Jurkat, Clone E6-1 (cell line): ENCODE measurements at places on chromosomes 6 and 20.

GRCh38 chr6:111347589-111347988 lies 135.4 kb downstream of the REV3L start:
- no peak for DNase-seq

GRCh38 chr6:34908194-34908593 lies 19.1 kb downstream of the ANKS1A start:
- DNase-seq = no peak

DNA sequence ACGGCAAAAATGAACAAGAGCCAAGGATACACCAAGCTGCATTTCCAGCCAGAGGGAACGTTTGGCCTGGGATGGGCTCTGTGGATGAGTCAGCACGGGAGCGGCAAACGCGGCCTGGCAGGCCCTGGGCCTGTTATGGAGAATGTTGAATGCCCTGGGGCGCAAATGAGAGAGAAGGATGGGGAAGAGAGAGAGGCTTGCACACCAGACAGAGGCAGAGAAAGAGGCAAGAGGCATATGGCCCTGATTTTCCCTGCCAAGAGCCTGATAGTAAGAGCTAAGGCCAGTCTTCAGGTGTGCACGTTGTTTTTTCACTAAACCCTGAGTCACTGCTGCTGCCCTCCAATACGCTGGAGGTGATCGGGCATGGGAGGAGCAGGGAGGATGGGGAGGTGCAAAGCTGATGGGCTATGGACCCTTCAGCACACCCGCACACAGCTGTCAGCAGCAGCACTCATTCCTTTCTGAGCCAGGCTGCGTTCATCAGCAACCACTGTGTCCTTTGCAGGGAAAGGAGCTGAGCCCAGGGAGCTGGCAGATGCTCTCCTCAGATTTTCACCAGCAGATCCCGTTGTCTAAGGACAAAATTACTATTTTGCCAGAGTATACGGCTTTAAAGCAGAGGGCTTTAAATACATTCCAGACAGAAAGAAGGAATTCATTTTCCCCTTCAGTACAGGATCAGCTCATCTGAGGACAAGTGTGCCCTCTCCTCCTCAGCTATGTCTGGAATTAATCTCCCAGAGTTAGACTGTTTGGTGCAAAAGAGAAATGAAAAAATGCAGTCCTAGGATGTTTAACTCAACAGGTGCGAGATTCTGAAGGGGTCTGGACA lies 61.7 kb upstream of the SLC22A23 start:
- no peak for DNase-seq

DNA sequence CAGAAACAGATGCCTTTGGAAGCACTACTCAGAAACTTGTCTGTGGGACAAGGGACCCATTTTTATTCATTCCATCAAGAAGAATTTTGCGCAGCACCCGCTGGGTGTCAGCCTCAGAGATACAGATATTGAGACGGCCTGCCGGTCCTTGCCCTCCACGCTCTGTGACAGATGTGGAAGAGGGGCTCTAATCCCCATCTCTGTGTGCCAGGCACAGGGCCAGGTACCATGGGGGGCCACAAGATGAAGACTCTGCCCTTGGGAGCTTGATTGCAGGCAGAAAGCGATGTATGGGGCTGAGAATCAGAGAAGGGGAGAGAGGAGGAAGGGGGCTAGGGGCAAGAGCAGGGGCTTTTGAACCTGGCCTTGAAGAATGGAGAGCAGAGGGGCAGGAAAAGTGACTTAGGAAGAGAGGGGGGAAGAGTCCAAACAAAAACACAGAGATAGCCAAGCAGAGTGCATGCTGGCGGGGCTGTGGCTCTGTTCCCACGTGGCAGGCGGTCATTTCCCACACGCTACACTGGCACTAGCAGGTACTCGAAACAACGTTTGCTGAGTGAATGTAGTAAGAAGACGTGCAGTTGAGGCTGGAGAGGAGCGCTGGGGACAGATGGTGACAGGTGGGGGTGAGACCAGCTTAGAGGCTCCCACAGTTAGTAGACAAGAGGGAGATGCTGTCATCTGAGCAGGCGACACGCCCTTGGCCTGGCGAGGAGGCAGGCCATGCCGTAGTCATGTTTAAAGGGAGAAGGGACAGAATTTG lies 170.3 kb upstream of the SNX9 start:
- no peak for DNase-seq

- DNase-seq = no peak
Observed at GRCh38 chr6:35590622-35591066, 77.9 kb upstream of the TULP1 start.

DNA sequence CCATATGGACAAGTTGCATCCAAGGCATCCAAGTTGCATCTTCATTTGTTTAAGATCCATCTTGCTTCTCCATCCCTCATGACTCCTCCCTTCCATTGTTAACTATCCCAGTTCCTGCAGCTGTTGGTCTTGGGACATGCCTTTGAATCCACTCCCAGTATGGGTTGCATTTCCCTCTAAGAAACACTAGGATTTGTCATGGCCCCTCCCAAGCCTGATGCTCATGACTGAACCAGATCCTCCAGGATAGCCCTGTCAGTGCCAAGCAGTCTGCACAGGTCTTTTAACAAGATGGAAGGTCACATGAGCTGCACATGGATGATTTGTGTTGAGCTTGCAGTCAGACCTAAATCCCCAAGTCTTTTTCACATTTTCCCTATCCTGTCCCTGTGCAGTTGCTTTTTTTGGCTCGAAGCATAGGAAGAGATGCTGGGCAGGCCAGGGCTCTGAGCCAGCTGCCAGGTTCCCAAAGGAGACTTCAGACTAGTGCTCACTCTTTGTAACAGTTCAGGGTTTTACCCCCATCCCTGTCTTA lies 4.2 kb downstream of the PPP2R5D start:
- DNase-seq = no peak

DNA sequence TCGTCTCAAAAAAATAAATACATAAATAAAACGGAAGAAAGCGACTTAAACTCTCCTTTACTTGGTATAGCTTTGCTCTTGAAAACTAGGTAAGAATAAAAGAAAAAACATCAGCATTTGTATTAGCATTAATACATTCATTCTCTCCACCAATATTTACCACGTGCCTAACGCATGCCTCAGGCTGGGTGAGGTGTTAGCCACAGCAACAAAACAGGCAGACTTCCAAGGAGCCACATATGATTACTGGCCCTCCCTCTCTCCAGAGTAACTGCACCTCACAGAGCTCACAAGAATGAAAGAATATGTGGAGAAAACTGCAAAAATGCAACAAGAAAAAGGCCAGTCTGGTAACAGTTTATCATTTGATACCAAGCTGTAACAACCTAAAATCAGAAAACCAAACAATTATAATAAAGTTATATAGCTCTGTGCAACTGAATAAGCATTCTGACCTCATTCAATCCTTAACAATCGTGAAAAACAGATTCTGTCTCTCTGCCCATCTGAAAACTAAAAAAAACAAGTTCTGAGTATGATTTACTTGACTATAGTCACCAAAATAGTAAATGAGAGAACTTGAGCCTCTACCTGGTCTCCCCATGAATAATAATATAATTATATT lies 5.2 kb downstream of the NAPB start:
- DNase-seq = no peak

- DNase-seq = no peak
Observed at GRCh38 chr6:35477551-35478179, 9.5 kb downstream of the RPL10A start.

- peak; percentile 23 for DNase-seq
Observed at GRCh38 chr20:5933802-5934436, 16.4 kb downstream of the TRMT6 start.

DNA sequence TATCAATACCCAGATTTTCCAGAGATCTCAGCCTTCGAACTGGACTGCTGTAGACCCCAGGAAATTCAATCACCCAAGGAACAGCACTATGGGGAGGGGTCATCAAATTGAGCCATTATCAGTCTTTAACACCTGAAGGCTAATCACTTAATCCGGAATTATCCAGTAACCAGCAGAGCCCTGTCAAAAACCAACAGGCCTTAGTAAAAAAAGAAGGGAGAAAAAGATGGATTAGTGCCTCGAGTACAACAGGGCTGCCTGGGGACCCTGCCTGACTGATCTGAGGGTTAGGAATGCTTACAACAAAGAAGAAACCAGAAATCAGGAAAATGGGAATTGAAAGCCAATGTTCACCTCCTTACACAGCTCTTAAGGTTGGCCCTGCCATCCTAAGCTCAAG lies 7.6 kb downstream of the RRAGD start:
- no peak for DNase-seq

- no peak for DNase-seq
Observed at GRCh38 chr6:107435798-107436197, 23.6 kb downstream of the PDSS2 start.

DNA sequence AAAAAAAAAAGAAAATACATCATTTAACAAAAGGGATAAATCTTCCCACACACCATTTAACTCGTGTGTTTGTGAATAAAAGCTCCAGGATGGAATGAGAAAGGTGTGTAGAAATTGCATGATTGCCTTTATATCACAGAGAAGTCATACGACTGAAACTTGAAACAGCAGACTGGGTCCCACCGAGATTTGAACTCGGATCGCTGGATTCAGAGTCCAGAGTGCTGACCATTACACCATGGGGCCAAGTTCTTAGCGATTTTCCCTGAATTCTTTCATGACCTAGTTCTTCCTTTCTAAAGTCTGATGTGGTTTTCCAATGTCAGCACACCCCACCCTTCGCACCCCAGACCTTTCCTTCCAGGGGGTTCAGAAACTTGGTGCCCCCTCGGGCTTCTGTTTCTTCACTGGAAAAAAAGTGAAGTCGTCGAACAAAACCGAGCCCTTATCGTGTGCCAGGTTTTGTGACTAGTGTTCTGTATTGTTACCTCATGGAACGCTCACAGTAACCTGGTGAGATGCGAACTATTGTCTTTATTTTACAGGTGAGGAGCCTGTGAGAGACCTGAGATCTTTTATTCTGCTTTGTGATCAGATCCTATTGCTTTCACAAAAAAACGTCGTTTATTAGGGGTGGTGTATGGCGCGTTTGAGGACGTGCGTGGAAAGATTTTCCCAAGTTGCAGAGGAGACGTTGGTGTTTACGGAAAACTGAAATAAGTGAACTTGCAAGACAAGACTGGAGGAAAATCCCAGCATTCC lies 120.8 kb downstream of the OR2B2 start:
- DNase-seq = no peak

DNA sequence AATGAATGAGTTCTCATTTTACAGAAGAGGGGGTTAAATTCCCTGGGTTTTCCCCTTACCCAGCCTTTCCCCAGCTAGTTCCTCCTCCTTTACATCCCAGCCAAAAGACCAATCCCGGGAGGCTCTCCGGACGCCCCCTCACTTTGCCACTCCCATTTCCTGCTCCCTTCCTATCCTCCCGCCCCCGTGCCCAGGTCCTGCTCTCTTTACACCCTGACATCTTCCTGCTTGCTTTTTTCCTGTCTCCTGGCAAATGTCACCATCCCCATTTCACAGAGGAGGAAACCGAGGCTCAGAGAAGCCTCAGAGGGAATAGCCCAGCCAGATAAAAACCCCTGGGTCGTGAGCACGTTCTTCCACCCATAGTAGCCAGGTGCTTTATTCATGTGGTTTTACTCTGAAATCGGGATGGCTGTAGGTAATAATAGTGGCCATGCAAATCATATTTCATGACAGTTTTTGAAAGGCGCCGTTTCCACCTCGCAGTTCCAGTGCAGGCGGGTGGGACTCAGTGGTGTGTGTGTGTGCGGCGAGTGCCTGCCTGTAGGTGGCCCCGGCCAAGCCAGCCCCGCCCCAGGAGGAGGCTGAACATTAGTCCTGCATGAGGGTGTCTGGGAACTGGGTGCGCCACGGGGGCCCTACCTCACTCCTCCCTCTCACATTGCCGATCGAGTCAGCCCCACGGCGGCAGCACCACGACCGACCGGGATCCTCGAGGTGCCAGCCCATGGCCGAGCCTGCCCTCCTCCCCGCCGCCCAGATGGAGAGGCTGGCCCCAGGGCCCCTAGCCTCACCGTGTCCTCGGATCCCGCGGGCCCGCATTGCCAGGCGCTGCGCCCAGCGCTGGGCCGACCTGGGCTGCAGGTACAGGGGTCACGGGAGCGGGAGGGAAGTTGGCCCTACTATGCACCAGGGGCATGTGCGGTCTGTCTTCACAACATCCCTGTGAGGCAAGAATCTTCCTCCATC lies at the start of gene ARHGAP40:
Gene ARHGAP40, plus strand, starts transcription at position 594 of the 969 bp plus-strand sequence.
- DNase-seq = peak; percentile 7
